ENCODE measurements at places on chromosomes 16 and 17.

- peak; percentile 88 for DNase-seq
Measured at GRCh38 chr16:29899516-29900101, at the start of gene SEZ6L2. TSS of gene SEZ6L2 (minus strand) at chr16:29899550. CDS start at chr16:29899019, 531 bp downstream.

DNA sequence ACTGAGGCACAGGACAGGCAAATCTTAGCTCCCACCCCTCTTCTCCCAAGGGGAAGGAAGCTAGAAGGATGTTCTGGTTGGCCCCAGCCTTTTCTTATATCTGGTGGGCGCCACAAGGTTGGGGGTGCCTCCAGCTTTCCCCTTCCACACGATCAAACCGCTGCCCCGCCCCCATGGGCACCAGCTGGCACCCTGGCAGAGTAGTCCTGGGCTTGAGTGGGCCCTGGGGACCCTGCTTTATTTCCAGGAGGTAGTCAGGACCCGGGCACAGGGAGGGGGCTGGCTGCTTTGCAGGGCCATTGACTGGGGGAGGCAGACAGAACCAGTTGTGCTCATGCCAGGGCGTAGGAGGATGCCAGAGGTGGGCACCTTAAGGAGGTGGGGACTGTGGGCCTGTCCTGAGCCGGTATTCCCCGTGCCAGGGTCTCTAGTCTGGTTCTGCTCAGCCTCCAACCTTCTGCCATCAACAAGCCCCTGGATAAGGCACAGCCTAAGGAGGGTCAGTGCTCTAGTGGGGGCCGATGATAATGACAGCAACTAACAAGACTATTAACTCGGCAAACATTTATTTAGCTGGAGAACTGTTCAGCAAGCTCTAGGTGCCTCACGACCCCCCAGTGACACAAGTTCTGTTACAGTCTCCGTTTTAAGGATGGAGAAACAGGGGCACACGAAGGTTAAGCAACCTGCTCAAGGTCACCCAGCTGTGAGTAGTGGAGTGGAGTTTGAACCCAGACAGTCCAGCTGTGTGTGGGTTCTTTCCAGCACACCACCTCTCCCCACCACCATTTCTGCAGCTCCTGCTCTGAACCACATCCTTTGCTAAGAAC lies 7.6 kb upstream of the PPP1R1B start:
- DNase-seq = no peak

DNA sequence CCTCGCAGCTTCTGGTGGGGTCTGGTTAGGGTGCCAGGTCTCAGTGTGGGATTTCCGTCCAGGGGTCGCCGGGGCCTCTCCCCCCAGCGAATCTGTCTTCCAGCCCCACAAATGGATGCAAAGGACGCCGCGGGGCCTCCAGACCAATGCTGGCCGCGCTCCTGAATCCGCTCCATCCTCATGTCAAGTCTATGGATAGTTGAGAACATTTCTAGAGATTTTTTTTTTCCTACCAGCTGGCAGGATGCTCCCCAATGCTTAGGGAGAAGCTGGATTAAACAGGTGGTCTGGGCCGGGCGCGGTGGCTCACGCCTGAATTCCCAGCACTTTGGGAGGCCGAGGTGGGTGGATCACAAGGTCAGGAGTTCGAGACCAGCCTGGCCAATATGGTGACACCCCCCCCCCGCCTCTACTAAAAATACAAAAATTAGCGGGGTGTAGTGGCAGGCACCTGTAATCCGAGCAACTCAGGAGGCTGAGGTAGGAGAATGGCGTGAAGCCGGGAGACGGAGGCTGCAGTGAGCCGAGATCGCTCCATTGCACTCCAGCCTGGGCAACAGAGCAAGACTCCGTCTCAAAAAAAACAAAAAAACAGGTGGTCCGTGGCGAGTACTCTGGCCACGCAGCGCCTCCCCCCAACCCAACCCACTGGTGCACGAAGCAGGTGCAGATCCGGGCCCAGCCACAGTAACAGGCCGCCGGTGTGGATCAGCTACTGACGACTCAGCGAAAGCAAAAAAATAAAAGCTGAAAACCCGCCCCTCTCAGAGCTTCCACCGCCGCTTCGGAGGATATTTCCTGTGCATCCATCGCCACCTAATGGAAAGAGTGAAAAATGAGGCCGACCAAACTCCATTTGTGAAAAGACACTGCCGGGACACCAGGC lies 1.1 kb upstream of the NXN start:
- DNase-seq = peak; percentile 76

- DNase-seq = no peak
Measured at GRCh38 chr16:2518823-2519710, 1.1 kb upstream of the AMDHD2 start.

DNA sequence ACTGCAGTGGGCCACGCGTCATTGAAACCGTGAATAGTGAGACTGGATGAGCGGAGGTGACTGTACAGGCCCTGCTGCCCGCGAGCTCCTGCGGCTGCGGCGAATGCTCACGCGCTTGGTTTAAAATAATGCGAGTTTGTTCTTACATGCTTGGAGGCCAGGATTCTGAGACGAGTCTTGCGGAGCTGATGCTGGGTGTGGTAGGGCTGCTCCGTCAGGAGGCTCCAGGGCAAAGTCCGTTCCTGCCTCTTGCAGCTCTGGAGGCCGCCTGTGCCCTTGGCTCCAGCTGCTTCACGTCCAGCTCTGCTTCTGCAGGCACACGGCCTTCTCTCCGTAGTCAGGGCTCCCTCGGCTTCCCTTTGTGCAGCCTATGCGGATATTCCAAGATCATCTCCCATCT lies 9.5 kb downstream of the ACSF3 start:
- no peak for DNase-seq

- peak; percentile 97 for DNase-seq
Measured at GRCh38 chr17:386141-386876, 33.7 kb upstream of the RPH3AL start.

GRCh38 chr16:30738984-30739951 lies 9.0 kb upstream of the PHKG2 start:
- no peak for DNase-seq

- DNase-seq = peak; percentile 81
Measured at GRCh38 chr17:33292981-33293867, at the start of gene ASIC2. TSS of gene ASIC2 (minus strand) at chr17:33293295.

DNA sequence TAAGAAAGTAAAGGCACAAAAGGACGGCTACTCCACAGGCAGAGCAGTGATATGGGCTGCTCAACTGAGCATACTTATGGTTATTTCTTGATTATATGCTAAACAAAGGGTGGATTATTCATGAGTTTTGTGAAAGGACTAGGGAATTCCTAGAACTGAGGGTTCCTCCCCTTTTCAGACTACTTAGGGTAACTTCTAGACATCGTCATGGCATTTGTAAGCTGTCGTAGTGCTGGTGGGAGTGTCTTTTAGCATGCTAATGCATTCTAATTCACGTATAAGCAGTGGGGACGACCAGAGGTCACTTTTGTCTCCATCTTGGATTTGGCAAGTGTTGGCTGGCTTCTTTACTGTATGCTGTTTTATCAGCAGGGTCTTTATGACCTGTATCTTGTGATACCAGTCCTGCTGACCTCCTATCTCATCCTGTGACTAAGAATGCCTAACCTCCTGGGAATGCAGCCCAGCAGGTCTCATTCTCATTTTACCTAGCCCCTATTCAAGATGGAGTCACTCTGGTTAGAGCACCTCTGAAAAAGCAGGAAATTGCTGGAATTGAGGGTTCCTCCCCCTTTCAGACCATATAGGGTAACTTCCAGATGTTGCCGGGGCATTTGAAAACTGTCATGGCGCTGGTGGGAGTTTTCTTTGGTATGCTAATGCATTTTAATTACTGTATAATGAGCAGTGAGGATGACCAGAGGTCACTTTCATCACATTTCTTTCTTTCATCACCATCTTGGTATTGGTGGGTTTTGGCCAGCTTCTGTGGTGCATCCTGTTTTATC lies 388.5 kb downstream of the XYLT1 start:
- DNase-seq = no peak

DNA sequence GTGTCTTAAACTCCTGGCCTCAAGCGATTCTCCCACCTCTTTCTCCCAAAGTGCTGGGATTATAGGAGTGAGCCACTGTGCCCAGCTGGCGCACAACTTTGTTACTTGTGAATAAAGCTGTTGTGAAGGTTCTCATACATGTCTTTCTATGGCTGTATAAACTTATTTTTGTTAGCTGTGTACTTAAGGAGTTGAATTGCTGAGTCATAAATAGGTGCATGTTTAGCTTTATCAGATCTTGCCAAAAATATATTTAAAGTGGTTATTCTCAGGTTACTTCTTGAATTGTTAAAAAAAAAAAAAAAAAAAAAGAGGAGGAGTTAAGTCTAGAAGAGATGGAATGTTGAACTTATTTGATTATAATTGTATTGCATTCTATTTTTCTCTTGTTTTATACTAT lies 47.6 kb upstream of the IRX3 start:
- DNase-seq = no peak

DNA sequence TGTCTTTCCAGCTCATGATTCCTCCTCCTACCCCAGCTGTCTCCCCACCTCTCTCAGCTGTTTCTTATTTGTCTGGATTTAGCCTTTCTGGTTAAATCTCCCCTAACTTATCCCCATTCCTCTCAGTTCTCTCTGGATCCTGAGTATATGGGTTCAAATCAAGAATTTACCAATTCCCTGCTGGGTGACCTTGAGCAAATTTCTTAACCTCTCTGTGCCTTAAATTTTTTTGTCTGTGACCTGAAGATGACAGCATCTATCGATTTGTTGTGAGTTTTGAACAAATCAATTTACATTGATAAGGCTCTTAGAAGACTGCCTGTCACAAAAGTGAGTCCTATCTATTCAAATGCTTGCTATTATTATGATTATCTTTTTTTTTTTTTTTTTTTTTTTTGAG lies 2.0 kb upstream of the KCNG4 start:
- DNase-seq = no peak

DNA sequence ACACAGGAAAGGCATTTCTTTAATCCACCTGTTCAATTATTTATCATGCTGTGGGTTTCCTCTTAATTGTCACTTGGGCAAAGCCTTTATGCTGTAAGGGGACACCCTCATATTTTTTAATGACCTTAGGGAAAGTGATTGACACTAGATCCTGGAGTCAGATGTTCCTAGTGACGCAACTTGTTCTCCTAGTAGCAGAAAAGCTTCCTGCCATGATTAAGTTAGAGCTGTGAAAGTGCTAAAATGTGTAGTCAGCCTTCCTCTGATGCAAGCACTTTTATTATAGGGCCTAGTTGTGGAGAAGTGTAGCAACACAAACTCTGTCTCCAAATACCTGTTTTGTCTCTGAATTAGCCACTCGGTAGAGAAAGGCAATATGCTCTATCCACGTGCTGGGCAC lies 12.3 kb downstream of the TMEM100 start:
- DNase-seq = no peak

DNA sequence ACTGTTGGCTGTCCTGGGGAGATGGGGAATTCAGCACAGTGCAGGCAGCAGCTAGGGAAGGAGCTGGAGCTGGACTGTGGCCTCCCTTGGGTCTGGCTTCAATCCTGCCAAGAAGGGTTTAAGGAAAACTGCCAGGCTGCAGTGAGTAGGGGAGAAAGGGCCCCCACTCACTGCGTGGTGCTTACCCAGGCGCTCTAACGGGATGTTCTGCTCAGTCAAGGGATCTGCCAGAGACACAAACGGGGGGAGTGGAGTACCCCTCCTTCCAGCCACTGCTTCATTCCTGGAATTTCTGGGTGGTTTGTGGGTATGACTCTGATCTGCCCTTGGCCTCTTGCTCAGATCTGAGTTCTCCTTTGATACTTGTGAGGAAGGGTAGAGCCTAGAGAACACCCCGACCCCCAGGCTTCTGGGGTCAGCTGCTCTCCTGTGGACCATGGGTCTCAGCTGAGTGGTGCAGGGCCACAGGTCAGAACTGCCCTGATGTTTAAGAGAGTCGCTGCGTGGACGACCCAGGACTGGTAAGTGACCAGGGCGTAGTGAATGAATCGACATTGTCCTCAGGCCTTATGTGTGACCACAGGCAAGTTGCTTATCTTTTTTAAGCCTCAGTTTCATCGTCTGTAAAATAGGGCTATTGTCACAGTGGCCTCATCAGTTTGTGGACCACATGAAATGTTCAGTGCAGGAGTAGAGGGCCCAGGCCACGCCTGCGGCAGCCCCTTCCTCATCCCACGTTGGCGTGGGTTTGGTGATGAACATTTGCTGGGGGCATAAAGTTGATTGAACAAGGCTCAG lies 9.6 kb downstream of the CRISPLD2 start:
- no peak for DNase-seq

- no peak for DNase-seq
Measured at GRCh38 chr17:35895636-35896587, 15.8 kb upstream of the CCL5 start.

- DNase-seq = peak; percentile 84
Measured at GRCh38 chr17:82272495-82273326, 789 bp downstream of the CSNK1D start.

DNA sequence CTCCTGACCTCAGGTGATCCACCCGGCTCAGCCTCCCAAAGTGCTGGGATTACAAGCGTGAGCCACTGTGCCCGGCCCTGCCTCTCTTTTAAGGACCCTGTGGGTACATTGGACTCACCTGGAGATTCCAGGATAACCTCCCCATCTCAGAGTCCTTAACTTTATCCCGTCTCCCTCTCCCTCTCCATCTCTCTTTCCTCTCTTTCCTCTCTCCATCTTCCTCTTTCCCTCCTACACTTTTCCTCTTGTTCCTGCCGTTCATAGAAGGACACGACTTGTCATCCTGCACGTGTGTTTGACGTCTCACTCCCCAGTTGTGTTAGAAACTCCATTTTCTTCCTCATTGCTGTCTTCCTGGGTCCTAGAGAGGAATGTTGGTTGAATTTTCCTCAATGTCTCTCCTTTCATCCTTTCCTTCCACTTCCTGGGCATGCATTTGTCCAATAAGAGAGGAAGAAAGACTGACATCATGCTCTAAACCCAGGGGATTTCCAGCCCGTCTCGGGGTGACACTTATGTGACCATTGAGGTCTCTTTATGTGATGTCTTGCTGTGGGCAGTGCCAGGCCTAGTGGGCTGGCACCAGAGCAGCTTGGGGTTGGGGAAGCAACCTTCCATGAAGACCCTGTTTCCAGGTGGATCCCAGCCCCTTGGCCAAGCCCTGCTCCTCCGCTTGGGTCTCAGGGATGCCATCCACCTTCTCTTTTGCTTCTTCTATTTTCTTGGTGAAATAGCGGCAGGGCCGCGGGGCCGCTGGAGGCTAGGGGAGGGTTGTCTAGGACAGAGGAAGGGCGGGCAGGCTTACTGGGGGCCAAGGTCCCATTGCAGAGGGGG lies 39.8 kb upstream of the IRF8 start:
- DNase-seq = no peak

- DNase-seq = no peak
Measured at GRCh38 chr17:55911186-55911585, 160.3 kb downstream of the PCTP start.

- DNase-seq = peak; percentile 42
Measured at GRCh38 chr16:12214509-12214908, 238.0 kb downstream of the SNX29 start.

GRCh38 chr16:69014811-69015210 lies 90.6 kb upstream of the HAS3 start:
- no peak for DNase-seq

- DNase-seq = no peak
Measured at GRCh38 chr16:49009204-49009603, 272.4 kb downstream of the CBLN1 start.
